ENCODE measurements at places on chromosomes 12 and 14.

DNA sequence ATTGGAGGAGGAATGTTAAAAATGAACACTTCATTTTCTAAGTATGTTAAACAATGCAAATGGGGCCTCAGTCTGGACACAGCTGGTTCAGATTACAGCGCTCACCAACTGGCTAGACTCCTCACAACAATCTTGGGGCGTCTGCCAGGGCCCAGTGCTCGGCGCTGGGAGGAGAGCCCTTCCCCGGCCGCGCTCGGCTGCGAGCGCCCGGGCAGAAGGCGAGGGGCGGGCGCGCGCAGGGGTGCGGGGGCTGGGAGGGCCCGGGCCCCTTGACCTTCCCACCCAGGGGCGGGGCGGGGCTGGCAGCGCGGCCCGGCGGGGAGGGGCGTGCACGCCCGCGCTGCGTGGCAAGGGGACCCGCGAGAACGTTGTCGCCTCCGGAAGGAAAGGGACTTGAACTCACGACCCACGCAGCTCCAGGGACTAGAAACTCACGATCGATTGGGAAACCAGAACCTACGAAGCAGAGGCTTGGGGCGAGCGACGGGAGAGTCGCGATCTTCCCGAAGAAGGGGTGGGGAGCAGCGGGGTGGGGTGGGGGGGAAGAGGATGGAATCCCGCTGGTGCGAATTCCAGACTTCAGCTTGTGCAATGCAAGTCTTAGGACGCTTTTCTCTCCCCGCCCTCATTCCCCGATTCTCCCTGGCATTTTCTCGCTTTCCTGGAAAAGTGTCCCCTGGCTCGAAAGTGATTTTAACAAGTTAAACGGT lies at the start of gene FBLN5:
Gene FBLN5 (minus strand): TSS at position 220 of the 710 bp plus-strand sequence. CDS start 465 bp downstream, outside the sequence.
- no peak for DNase-seq

GRCh38 chr14:68639758-68640574 lies 152.9 kb downstream of the ZFP36L1 start:
- no peak for DNase-seq

DNA sequence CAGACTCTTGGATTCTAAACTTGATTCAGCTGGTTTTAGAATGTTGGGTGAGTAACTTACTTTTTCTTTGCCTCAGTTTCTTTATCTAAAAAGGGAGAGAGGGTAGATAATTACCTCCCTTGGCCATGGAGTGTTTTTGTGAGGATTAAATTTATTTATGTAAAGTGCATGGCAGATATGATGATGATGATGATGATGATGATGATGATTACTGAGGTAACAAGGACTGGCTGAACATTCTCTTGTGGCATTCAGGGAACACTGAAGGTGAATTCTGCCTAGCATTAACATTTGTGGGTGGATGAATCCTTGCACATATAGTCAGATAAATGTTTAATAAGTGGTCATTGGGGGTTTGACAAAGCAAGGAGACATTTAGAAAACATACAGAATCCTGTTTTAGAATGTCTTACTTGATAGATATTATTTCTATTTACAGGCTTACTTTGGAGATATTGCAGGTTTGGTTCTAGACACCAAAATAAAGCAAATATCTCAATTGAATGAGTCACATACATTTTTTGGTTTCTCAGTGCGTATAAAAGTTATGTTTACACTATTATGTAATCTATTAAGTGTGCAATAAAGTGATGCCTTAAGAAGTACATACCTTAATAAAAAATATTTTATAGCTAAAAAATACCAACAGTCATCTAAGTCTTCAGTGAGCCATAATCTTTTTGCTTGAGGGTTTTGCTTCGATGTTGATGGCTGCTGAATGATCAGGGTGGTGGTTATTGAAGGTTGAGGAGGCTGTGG lies 123.2 kb downstream of the SNAPC1 start:
- no peak for DNase-seq

DNA sequence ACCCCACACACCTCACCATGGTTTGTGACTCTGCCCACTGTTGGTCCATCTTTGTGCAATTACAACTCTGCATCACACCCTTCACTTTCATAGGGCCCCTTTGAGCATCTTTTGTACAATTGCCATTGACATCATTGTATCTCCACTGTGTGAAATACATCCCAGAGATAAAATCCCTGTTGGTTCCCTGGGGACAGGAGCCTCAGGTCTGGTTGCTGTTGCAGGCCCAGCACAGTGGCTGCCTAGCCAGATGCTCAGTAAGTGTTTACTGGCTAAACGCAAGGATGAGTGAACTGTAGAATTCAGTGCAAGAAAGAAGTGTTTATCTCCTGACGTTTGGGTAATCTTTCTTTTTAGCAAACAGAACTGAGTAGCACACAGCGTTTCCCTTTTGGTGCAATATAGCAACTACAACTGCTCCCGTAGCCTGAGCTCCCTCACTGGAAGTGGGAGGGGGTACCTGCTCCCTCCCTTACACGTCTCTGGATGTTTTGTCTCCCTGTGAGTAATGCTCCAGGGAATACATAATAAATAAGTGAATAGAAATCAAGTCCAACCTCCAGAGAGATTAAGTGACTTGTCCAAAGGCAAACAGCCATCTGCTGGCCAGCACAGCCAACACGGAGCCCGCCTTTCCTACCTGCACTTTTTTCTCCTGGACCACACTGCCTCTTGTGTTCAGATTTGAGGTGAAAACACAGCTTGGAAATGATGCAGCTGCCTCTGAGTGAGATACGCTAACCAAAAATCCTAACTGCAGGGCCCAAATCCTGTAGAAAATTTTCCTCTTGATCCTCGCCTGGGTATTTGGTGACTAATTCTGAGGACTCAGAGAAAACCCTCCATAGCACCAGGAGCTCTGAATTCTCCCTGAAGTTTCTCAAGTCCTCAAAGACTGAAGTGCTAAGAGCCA lies 27.4 kb downstream of the GALNT16 start:
- no peak for DNase-seq

DNA sequence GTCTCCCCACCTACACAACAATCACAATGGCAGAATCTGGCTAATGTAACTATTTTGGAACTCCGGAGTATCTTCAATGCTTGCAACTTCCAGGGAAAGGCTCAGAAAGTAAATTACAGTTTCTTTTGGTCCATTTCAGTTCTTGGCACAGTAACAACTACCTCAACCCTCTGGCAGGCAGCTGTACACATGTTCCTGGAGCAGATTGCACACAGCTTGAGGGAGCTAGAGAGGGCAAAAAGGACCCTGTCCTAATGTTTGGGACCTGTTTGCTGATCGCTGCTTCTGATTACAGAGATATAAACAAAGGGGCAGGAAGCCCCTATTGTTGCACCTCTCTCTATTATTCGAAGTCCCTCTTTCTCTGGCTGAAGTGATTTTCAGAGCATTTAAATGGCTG lies 35.2 kb upstream of the SLC38A1 start:
- DNase-seq, result no peak

- DNase-seq, result no peak
These were observed 428.3 kb downstream of the FUT8 start for GRCh38 chr14:65840786-65841185.

DNA sequence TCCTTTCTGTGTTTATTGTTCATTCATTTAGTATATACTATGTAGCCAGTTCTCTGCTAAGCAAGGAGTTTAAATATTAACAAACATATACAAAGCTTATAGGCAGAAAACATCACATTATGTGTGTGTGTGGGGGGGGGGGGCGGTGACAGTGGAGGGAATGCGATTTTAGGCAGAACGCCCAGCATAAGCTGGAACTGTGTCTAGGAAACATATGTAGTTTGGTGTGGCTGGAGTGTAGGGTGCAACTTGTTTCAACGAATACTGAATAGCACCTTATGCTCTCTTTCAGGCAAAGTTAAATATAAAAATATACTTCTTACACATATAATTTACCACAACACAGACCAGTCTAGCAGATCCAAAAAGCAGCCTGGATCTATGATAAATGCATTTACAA lies 980.6 kb downstream of the SLC6A15 start:
- DNase-seq, result no peak

GRCh38 chr14:28542040-28542439 lies 224.5 kb upstream of the FOXG1 start:
- DNase-seq, result no peak

DNA sequence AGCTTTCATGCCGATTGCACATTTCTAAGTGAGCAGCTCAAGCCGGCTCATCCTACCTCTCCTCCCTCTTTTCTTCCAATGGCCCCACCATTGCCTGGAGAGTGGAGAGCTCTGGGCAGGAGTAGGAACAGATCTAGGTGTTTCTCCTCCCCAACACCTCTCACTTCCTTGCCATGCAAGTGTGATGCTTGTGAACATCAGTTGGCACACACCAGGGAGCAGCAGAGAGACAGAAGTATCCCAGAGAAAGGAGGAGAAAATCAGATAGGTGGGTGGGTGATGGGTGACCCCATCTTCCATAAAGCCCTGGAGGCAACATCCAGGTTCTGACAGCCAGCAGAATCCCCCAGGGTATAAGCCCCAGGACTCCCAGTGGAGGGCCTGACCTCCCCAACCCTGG lies 27.8 kb downstream of the NPC2 start:
- DNase-seq, result no peak

DNA sequence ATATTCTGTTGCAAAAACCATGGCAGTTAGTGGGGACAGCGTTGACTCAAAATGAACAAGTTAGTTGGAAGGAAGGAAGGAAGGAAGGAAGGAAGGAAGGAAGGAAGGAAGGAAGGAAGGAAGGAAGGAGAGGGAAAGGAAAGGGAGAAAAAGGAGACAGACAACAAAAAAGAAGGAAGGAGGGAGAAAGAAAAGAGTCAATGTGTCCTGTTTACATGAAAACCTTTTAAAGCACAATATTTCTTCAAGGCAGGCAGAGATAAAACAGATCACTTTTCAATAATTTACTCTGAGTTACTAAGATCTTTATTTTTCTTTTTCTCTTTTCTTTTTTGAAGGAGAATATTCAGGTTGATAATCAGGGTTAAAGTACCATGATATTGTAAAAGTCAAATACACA lies 99.4 kb downstream of the CCER1 start:
- DNase-seq, result no peak

DNA sequence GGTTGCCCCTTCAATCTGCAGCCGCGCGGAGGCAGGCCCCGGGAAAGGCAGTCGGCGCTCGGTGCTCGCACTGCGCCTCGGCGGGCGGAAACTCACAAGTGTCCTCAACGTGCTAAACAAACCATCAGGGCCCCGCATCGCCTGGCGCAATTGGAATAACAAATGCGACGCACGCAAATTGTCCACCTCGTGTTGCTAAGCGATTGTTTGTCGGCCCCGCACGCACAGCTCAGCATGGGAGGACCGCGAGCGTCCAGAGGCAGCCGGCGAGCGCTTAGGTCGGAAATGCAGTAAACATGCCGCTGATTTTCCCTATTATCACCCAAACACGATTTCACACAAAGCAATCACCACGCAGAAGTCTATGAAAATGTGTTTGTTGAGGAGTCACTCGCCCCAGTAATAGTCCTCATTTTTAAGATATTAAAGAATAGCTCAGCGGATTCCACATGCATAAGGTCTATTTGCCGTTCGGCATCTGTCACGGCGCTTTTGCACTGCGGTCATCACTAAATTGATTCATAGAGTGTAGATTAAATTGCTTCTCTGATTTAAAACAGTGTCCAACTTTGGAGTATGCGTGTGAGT lies 3.2 kb upstream of the GSC start:
- no peak for DNase-seq

GRCh38 chr14:31263485-31264133 lies 56.0 kb upstream of the HECTD1 start:
- no peak for DNase-seq

DNA sequence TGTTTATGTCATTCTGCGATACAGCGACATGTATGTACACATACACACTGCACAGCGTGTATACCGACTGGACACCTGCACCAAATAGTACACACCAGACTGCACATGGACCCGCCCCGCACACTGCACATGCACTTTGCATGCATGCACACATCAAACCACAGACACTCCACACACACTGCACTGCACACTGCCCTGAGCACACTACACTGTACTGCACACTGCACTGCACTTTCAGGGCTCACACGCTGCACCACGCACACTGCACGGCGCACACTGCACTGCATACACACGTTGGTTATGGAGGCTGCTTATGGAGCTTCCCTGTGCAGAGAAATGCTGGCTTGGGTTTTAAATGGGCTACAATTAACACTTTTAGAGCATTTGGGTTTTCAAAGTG lies 1.6 kb downstream of the PAPLN start:
- DNase-seq, result no peak

DNA sequence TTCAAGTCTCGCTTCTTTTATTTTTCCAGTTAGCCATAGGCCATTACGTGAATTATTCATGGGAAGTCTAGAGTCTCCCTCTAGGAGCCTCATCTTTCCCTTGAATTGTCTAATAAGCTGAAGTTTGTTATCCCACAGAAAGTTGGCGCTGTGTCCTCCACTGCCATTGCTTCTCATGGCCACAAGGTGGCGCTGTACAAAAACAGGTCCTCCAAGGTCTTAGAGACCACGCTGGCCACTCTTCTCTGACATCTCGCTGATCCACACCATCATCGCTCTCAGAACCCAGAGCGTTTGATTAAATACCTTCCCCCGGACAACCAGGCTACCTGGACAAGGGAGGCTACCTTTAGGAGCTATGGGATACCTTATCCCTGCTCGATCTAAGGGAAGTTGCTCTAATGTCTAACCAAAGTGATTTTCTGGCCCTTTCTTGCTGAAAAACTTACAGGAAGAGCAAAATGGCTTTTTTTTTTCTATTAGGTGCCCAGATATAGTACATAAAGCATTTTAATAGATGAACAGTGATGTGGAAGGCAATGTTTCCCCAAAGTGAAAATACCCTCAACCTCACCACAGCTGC lies 110.0 kb downstream of the CCDC60 start:
- DNase-seq, result peak; percentile 10

- no peak for DNase-seq
These were observed 492.9 kb upstream of the TBX3 start for GRCh38 chr12:115176741-115177400.

GRCh38 chr14:58131386-58131785 lies 20.6 kb downstream of the ARMH4 start:
- DNase-seq, result no peak

GRCh38 chr12:71691504-71692129 lies 5.7 kb downstream of the TMEM19 start:
- DNase-seq, result no peak

DNA sequence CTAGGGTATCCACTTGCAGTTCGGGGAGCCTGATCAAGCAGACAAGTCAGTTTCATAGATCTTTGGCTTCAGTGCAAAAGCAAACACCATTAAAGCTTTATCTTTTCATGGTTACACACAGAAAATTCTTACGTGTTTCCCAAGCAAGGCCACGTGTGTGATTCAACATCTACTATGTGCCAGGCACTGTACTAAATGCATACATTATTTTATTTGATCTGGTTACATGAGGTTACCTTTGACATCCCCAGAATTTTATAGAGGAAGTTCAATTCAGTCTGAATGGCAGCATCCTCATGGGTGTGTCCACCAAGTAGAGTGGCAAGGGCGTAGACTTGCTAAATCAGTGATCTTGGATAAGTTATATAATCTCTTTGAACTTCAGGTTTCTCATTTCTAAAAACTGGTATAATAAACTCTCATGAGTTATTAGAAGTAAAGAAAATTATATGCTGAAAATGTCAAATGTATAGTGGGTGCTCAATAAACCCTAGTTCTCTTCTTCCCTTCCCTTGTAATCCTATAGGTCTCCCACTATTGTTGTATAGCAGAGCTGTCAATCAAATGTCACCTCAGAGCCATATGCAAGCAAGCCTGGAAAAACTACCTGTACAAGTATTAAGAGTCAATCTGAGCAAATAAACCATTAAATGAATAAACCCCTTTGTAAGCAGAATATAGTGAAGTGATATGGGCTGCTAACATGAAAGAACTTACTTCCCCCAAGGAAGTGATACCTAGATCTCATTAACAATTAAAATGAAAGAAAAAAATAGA lies 50.3 kb upstream of the TMX1 start:
- DNase-seq, result no peak
